ENCODE measurements at places on chromosomes 5 and 9.

- no peak for DNase-seq
These were observed 95.2 kb downstream of the DEPDC1B start for GRCh38 chr5:60604771-60605170.

DNA sequence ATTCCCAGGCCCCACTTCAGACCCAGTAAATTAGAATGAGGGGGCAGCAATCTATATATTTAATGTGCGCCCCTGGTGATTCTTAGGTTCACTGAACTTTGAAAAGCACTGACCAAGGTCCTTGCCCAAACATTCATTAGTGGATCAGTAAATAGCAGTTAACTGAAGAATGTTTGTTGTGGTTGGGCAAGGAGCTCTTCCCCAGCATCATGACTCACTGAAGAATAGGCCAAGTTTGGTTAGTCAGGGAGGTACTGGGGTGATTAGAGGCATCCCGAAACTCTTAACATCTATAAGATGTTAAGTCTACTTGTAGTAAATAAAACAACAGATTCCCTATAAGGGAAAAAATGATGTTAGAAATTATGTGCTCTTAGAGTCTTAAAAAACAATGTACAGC is 833 bp upstream of the MROH2B start:
- DNase-seq: no peak

GRCh38 chr5:105397749-105398148 is 1835.2 kb upstream of the NUDT12 start:
- DNase-seq: no peak

- no peak for DNase-seq
These were observed 23.6 kb downstream of the RASEF start for GRCh38 chr9:83039303-83039702.

DNA sequence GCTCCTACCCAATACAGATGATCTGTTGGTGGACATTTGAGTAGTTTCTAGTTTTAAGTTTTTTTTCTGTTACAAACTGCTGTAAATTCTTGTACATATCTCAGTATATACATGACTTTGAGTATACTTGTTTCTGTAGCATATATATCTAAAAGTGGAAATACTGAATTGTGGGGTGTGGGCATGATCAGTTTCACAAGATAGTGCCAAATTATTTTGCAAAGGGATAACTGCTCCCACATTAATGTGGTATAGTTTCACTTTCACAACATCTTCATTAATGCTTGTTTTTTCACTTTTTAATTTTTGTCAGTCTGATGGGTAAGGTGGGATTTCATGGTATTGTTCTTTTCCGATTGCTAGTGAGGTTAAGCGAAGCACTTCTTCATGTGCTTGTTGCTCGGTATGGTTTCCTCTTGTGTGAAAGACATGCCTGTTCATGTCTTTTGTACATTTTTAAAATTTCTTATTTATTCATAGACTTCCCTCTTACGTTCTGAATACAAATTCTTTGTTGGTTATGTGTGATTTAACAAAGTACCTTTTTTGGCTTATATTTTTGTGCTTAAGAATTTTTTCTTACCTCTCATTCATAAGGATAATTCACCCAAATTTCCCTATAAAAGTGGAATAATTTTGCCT is 103.5 kb downstream of the CDC42SE2 start:
- no peak for DNase-seq

- no peak for DNase-seq
These were observed 11.1 kb upstream of the FSD1L start for GRCh38 chr9:105436783-105437182.

DNA sequence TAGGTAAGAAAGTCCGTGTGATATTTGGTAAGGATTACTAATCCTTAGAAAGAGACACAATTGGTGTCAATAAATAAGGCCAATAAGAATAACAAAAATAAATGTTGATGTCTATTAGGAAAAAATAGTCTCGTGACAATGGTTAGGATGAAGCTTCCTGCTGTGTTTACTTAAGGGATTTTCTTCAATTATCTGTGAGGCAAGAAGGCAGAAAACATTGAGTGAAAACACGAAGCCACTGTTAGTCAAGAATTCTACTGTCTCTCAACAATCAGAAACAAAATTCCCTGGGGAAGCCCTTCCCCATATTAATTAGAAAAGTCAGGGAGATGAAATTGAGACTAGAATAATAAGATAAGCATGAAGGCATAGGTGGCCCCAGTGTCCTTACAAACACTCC is 149.0 kb downstream of the SYK start:
- no peak for DNase-seq

GRCh38 chr5:93378073-93378472 is 202.9 kb downstream of the NR2F1-AS1 start:
- DNase-seq: no peak

DNA sequence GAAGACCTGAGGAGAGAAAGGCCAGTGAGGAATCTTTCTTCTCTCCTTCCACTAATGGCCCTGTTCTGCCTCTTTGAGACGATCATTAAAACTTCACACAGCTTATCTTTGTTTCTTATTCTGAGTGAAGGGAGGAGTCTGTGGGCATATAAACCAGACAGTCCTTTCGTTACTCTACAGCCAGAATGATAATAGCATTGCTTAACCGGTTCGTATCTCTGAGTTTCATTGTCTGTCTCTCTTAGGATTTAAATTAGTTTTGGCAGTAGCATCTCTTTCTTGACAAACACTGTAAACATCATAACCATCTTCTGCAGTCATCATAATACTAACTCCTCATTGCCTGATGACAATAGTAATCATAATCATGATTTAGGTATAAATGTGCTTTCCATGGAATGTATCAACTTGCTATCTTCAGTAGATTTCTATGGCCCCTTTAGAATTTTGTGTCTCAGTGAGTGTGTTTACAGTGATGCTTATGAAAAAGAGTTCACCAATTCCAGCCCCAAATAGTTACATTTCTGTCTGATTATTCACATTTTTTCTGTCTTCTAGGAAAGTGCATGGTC is 618.8 kb upstream of the KLF4 start:
- DNase-seq: no peak

DNA sequence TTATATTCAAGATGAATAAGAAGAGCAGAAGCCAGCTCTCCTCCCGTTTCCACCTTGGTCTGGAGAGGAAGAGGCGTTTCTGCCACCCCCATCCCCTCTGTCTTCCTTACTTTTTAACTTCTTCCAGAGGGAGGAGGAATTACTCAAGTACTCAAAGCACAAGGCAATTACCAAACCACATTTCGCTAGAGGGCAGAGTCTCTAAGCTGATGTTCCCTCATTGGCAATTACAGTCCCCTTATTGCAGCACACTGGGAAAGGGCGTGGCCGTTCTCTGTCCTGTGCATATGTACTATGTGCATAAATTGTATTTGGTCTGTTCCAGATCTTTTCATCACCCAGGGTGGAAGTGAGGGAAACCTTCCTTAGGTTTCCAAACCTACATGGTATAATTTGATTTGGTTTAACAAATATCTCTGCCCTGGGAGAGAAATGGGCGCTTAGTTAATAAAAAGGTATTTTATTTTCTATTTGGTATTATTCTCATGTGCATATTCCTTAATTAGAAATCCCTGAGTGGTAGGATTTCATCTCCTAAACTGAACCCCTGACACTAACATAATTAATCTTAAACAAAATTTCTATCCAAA is 29.8 kb upstream of the ALDOB start:
- DNase-seq: no peak

DNA sequence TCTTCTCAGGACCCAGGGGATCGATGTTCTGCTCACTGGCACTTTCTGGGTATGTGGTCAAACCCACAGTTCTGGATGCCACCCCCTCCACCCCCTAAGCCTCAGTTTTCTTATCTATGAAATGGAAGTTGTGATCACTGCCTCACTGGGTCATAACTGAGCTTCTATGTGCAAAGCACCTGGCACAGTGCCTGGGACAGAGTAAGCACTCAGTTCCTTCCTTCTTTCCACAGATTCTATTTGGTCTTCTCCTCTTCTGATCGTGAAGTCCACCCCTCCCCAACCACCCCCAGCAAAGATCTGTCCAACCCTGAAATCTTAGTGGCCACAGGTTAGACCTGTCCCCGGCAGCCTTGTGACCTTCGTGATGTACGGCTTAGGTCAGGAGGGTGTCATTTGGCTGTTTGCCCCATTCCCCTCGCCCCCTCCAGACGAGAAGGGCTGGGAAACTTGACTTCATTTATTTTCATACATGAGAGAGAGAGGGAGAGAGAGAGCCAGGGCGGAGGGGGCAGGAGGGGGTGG is 181.4 kb downstream of the FGF18 start:
- no peak for DNase-seq

- DNase-seq: no peak
These were observed 235.7 kb upstream of the HAPLN1 start for GRCh38 chr5:83956386-83956785.

- no peak for DNase-seq
These were observed 82.1 kb downstream of the GAPVD1 start for GRCh38 chr9:125343518-125344275.

- DNase-seq: no peak
These were observed 85.1 kb downstream of the NDUFAF2 start for GRCh38 chr5:61030163-61030482.

DNA sequence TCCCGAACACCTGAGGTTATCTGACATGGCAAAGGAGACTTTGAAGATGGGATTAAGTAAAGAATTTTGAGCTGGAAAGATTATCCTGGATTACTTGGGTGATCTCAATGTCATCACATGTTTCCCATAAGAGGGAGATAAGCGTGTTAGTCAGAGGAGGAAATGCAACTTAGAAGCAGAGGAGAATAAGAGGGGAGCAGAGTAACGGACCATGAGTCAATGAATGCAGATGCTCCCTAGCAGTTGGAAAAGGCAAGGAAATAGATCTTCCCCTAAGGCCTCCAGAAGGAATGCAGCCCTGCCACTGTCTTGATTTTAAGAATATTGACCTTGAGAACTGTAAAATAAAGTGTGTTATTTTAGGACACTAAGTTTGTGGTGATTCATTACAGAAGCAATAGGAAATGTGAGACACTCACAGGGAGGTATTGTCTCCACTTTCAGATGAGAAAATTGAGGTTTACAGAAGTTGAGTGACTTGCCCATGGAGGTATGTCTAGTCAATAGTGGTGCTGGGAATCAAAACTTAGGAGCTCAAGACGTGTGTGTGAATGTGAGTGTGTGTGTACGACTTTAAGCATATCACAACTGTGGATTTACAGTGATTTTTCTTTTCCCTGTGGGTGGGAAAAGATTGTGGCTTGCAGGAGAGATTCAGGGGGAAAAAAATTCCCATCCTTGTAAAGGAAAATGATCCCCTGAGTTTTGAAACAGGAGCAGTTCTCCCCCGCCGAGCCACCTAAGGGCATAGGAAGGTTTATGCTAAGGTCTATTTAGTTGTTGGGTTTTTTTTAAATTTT is 125.3 kb downstream of the TRIM32 start:
- no peak for DNase-seq

DNA sequence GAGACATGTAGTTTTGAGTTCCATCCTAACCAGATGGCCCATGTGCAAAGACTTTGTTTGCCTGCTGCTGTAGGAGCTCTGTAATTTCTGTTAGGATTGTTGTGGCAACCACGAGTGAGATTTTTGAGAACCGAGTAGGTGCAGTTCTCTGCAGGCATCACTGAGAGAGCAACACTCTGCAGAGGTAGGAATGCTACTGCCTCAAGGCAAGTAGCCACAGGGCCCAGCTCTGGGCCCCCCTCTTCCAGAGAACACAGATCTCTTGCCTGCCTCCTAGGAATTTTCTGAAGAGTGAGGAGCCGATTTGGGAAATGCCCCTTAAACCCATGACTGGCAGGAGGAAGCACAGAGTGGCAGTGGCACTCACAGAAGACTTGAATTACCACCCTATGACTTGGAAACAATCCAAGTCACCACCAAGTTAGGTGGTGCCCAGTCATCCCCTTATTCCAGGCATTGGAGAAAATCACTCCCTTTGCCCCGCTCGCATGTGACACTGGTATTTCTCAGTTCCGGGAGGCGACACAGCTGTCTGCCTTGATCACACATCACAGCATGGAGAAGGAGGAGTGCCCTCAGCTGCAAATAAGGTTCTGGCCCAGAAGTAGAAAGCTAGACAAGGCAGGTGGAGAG is 52.5 kb upstream of the SLC2A8 start:
- DNase-seq: no peak

- no peak for DNase-seq
These were observed 131.7 kb upstream of the GDNF start for GRCh38 chr5:37971483-37972024.

- no peak for DNase-seq
These were observed 16.2 kb upstream of the MEF2C start for GRCh38 chr5:88899096-88899737.

DNA sequence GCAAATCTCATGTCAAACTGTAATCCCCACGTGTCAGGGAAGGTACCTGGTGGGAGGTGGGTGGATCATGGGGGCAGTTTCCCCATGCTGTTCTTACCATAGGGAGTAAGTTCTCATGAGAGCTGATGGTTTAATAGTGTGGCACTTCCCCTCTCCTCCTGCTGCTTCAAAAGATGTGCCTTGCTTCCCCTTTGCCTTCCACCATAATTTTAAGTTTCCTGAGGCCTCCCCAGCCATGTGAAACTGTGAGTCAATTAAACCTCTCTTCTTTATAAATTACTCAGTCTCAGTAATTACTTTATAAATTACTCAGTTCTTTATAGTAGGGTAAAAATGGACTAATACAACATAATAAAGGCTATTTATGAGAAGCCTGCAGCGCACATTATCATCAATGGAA is 7.1 kb upstream of the CNTRL start:
- DNase-seq: no peak

DNA sequence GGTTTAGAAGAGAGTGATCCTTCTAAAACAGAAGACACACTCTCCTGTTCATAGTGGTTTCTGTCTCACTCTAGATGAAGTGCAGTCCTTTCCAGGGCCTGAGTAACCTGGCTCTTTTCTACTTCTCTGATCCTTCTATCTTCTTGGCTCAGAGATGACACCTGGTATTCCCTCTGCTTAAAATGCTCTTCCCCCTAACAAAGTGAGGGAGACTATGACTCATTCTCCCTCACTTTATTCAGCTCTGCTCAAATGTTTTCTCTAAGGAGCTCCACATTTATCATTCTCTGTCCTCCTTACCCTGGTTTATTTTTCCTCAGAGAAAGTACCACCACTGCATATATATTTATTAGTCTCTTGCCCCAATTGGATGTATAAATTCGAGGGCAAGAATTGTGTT is 24.6 kb downstream of the TUT7 start:
- DNase-seq: no peak

DNA sequence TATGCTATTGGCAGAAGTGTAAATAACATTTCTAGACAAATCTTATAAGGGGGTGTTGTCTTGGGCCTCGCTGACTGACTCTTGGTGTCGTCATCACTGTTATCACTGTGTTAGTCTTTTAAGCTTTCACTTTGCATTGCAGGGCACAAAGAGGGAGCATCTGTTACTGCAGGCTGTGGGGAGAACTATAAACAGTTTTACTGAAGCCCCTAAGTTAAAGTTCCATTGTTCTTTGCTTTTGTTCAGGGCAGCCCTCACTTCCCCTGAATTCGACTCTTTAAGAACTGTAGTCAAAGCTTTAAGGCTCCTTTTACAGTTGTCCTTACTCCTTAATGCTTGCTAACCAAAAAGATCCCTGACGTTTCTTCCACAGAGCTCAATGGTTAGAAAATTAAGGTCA is 605.0 kb downstream of the RAB3C start:
- DNase-seq: no peak

Measured in activated CD8-positive, alpha-beta memory T cell treated with anti-CD3 and anti-CD28 coated beads for 1 hour (primary cell).